Stimulated activated CD4-positive, alpha-beta T cell treated with anti-CD3 and anti-CD28 coated beads, Interleukin-15, amount 100 ng/mL, for 24 hours (primary cell): ENCODE measurements at places on chromosomes 16 and 17.

GRCh38 chr16:14179116-14179515 lies 108.0 kb downstream of the MRTFB start:
- DNase-seq = no peak

DNA sequence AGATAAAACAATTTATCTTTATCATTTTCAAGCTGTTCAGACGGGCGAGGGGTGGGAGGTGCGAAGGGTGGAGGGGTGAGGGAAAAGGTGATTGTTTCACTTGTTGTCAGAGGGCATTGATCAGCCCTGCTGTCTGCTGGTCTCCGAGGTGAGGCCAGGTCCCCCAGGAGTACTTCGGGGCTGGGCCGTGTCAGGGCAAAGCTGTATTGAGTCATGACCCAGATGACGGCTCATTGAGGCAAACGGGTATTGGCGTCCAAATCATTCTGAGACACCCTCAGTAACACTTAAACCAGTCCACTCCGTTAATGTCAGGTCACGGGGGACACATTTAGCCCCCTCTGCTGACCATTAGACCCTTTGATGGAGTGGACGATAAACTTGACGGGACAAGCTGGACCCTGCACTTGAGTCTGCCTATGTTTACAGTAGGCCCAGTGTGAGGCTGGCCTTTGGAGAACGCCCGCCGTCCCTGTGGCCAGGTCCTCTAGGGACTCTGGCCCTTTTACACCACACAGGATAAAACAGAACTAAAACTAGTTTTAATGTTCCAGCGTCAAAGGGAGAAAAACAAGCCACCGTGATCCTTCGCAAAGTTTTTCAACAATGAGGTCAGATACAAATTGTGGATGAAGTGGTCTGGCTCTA lies 502.2 kb upstream of the ZFHX3 start:
- DNase-seq = no peak

DNA sequence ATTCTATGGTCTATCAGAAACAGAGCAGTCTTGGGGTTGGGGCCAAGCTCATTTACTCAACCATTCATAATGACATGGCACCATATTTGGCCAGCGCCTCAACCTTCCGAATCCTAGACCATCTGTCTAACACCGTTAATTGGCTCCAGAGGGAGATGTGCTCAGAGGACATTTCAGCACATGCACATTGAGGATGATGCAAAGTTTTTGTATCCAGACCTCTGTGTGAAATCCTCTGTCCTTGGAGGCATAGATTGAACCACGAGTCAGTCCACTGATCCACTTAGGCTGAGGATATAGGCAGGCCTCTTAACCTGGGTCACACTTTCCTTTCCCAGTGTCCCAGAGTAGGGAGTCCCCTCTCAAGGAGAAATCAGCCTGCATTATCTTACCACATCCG lies 85.5 kb downstream of the SHISA6 start:
- DNase-seq = no peak

DNA sequence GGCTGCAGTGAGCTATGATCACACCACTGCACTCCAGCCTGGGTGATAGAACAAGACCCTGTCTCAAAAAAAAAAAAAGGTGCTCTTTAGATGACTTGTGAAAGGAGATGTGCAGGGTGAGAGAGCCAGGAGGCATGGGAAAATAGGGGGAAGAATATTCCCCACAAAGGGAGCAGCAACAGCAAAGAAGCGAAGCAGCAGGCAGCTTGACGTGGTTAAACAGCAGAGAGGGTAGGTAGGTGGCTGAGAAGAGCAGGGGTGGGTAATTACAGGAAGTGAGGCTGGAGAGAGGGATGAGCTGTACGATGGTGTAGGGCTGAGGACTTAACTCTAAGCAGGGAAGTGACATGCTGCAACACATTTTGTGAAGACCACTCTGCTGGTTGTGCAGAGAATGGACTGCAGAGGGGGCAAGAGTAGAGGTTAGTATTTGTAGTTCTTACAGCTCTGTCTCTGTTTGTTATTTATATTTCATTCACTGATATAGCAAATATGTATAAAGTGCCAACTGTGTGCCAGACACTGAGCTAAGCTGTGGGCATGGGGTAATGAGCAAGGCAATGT lies 1.6 kb downstream of the HEATR3 start:
- DNase-seq = peak; percentile 26

GRCh38 chr17:58153046-58153445 lies 4.9 kb downstream of the OR4D1 start:
- DNase-seq = peak; percentile 47

- peak; percentile 71 for DNase-seq
Observed at GRCh38 chr17:29588562-29589411, 661 bp downstream of the GIT1 start.

GRCh38 chr17:6381526-6382465 lies 53.1 kb downstream of the AIPL1 start:
- DNase-seq = no peak

- no peak for DNase-seq
Observed at GRCh38 chr17:77647531-77647930, 311.0 kb upstream of the TNRC6C start.

DNA sequence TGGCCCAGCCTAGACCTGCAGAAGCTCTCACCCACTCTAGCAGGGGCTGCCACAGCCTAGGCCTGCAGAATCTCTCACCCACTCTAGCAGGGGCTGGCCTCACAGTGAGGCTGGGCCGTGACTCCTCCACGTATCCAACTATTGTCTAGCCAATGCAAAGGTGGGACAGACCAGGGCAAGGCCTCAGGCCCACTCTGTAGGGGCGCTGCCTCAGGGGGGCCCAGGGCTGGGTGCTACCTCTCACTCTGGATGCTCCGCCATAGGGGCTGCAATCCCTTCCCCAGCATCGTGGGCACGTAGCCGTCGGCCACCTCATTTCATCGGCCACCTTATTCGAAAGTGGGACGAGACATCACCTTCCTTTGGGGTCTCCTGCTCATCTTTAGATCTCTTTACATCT lies 51.7 kb downstream of the RPH3AL start:
- no peak for DNase-seq

- no peak for DNase-seq
Observed at GRCh38 chr17:6811510-6811909, 20.0 kb downstream of the TEKT1 start.

DNA sequence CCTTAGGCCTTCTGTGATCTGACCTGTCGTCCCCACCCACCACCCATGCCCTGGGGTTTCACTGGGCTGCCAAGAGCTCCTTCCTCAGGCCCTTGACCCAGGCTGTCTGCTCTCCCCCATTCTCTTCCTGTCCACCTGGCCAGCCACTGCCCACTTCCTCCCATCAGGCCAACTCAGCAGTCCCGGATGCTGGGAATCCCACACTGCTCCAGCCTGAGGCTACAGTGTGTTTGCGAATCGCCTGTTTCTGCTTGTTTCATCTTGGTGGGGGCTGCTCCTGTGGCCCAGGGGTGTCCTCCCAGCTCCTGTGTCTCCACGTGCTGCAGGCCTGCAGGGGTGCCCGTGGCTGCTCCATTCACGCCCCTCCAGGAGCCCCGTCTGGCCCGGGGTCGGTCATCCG lies 839 bp upstream of the METRN start:
- DNase-seq = no peak

DNA sequence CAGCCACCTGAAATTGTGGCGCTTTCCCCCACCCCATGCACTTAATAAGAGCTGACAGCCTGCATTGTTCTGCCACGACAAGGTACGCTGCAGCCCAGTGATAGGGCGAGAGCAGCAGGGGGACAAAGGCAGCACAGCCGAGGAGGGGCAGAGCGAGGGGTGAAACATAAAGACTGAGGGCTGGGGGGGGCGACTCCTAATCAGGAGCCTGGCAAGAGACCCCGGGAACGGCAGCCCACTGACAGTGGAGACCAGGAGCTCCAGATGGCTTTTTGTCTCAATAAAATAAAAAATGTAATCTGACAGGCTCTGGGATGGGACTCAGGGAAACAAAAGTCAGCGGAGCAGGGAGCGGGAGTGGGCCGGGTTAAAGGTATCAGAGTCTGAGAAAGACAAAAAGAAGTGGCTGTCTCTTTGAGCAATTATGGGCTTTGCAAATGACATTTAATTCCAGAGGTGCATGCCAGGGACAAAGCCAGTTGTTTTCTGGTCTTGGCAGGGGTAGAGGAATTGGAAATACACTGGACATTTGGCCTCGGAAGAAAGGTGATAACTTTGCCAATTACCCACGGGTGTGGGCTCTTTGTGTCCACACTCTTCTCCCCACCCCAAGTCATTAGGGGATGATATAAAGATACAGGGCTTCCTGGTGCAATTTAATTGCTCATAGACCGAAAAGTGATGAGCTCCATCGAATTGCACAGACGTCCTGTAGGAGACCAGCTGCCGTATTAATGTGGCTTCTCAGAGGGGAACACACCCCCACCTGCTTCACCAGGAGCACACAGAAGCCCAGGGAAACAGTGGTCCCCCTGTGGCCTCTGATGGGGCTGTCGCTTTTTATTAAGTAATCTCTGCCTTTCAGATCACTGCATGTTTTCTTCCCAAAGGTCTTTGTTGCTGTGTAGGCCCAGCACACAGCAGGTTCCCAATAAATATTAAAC lies 17.6 kb upstream of the CCDC182 start:
- no peak for DNase-seq

- no peak for DNase-seq
Observed at GRCh38 chr17:7550344-7550743, 1.5 kb downstream of the TNFSF12 start.

- DNase-seq = no peak
Observed at GRCh38 chr17:81952792-81953228, 5.8 kb upstream of the MYADML2 start.

DNA sequence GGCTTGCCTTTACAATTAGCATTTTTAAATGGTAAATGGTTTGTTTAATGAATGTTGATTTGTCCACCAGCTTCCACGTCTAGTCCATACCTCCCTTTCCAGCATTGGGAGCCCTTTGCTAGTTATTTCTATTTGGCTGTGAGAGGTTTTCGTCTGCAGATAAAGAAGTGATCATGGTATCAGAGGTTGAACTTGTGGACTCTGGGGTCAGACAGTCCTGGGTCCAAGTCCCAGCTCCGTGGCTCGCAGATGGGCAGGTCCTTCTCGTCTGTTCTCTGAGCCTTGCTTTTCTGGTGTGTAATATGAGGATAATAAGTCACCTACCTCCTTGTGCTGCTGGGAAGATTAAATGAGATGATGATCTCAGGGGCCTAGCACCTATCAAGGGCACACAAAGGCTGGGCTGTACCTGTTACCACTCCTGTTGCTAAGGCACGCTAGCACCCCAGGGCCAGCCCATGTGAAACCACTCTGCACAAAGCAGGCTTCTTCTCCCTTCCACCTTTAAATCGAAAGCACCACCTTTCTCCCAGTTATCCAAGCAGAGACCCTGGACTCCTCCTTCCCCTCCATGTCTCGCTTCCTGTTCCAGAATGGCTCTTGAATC lies 103.9 kb downstream of the GNAO1 start:
- DNase-seq = no peak

DNA sequence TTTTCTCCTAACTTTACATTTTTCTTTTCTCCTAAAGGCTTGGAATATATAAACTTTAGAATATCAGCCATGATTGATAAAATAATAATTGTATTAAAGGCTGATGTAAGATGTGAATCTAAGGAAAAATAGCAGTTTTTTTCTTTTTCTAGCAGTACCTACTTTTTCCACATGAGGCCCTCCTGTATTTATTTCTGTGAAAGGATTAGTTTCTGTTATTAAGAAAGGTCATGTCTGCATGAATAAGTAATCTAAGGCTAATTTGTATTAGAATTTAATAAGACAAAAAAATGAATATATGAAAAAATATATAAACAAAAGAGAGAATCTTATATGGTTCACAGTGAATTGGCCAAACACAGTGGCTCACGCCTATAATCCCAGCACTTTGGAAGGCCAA lies 85.3 kb downstream of the STXBP4 start:
- DNase-seq = no peak

- no peak for DNase-seq
Observed at GRCh38 chr17:28961391-28961790, 10.1 kb upstream of the PHF12 start.

DNA sequence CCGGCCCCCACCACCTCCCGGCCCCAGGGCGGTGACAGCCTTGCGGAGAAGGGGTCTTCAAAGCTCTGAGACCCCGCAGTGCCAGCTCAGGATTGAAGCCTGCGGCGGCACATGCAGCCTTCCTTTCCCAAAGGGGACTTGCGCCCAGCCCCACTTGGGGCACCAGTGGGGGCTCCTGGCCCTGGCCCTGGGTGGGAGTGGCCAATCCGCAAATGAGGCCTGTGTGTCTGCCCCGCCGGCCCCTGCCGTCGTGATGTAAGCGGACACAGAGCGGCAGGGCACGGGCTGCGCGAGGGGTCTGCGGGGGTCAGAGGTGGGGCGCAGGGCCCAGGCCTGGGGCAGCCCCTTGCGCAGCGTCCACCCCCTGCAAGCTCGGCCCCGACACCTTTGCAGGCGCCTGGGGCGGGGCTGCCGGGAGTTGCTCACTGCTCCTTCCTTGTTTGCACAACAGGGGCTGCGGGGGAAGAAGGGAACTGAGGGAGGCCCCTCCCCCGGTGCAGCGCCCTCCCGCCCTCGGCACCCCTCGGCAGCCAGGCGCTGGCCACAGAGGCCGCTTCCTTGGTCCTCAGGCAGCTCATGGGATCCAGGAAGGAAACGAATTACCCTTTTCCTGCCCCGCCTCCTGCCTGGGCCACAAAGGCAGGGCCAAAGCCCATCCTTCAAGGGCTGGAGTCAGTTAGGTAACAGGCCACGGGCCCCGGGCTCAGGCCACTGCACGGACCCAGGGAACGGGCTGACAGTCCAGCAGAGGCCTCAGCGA lies 2.9 kb downstream of the SLC16A3 start:
- peak; percentile 41 for DNase-seq

DNA sequence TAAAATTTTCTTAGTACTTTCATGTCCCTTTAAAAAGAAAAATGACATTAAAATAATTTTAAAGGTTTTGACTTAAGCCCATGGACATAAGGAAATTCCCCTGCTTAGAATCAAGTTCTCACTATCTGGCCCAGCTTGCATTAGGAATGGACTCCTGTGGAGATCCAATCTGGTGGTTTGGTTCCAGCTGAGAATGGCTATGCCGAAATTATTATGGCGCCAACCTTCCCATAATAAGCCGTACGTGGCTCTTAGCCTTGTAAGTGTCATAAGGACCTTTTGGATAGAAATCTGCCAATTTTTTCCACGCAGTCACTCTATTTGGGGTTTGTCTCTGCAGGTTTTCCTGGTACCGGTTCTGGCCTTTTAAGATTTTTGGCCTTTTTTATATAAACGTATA lies 262.1 kb upstream of the MAF start:
- no peak for DNase-seq

DNA sequence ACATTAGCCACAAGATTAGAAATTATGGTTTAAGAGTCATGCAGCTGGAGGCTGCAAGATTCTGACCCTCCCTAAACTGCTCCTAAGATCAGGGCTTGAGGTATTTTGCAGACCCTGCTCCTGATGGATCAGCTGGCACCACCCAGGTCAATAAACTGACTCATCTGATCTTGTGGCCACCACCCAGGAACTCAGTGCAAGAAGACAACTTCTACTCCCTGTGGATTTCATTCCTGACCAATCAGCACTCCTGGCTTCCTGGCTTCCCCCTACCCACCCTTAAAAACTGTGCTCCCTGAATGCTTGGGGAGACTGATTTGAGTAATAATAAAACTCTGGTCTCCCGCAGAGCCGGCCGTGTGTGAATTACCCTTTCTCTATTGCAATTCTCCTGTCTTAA lies 25.0 kb upstream of the MILR1 start:
- DNase-seq = no peak

- no peak for DNase-seq
Observed at GRCh38 chr17:37026531-37026869, 77.7 kb downstream of the AATF start.
